Right atrium auricular region (tissue), 2 donors: ENCODE measurements at places on chromosomes 7 and 10.

DNA sequence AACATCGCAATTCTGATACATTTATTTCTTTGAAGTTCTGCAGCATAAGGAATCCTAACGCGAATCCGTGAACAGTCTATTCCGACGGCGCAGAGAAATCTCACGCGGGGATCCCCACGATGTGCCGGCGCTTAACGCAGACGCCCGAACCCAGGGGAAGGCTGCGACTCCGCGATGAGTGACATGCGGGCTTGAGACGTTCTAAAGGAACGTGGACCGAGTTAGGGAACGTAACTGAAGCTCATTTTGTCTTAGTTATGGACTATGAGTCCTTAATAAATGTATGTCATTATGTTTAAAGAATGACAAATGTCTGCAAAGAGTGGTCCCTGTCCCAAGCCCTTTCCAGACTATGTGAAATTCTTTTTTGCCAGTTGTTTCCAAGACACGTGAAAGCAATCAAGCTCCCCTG, 995 bp upstream of the PARD3 start:
- H3K4me3 ChIP-seq = peak overlapping the region; percentile 95
- DNase-seq = no peak
- no peaks in the 10 kb centered on the region for H3K27me3 ChIP-seq
- H3K27ac ChIP-seq = peak overlapping the region; percentile 56
- no peaks in the 10 kb centered on the region for H3K36me3 ChIP-seq

GRCh38 chr10:102450124-102450373, 1.3 kb downstream of the C10orf95 start:
- peak overlapping the region; percentile 58 for H3K4me3 ChIP-seq
- H3K27me3 ChIP-seq = no peaks in the 10 kb centered on the region
- H3K36me3 ChIP-seq = no peaks in the 10 kb centered on the region
- peak overlapping the region; percentile 76 for H3K27ac ChIP-seq
- H3K4me1 ChIP-seq = peaks cover 21% of the 10 kb centered on the region

- DNase-seq = no peak
- no peaks in the 10 kb centered on the region for H3K36me3 ChIP-seq
- no peaks in the 10 kb centered on the region for H3K4me1 ChIP-seq
- H3K27me3 ChIP-seq = no peaks in the 10 kb centered on the region
- no peak overlapping the region for H3K4me3 ChIP-seq
These were observed 20.3 kb upstream of the HECTD2 start for GRCh38 chr10:91389636-91390512.

- no peak overlapping the region for H3K27ac ChIP-seq
- H3K36me3 ChIP-seq = no peaks in the 10 kb centered on the region
- DNase-seq = no peak
- no peaks in the 10 kb centered on the region for H3K4me1 ChIP-seq
These were observed 129.9 kb upstream of the LYZL2 start for GRCh38 chr10:30759423-30759822.

GRCh38 chr7:151439855-151440798, at the start of gene CRYGN:
CRYGN (minus strand) TSS chr7:151440141; CDS start chr7:151439917, 224 bp downstream.
- no peaks in the 10 kb centered on the region for H3K27me3 ChIP-seq
- no peak for DNase-seq
- no peak within 1 kb of the TSS for H3K27ac ChIP-seq
- H3K4me3 ChIP-seq = peak within 1 kb of the TSS; percentile 34
- no peaks in the 10 kb centered on the region for H3K36me3 ChIP-seq

GRCh38 chr7:18509481-18509880, 13.9 kb downstream of the HDAC9 start:
- H3K27ac ChIP-seq = peak overlapping the region; percentile 71
- H3K4me3 ChIP-seq = peak overlapping the region; percentile 31
- no peaks in the 10 kb centered on the region for H3K36me3 ChIP-seq

GRCh38 chr10:28794986-28795385, 117.7 kb downstream of the BAMBI start:
- no peak overlapping the region for H3K4me3 ChIP-seq
- H3K4me1 ChIP-seq = no peaks in the 10 kb centered on the region
- no peak for DNase-seq
- H3K27me3 ChIP-seq = no peaks in the 10 kb centered on the region
